ENCODE measurements at places on chromosomes 1 and 21. TPM values are rescaled to one million over a fixed set of nuclear protein-coding genes. Genes with fewer than 3 reads are reported as not detected.

ANGPTL7 gene
- not detected for total RNA-seq

ANKRD34A gene
- total RNA-seq: 1.6 TPM

CZIB gene
- total RNA-seq: 55.7 TPM

LEFTY2 gene
- not detected for total RNA-seq

AMY2B gene
- total RNA-seq: 0.60 TPM

KIF14 gene
- 25.0 TPM for total RNA-seq

CDC7 gene
- total RNA-seq: 37.6 TPM
